ENCODE measurements at places on chromosomes 1 and 21.

GRCh38 chr1:207815913-207816291 is 64.0 kb downstream of the CD46 start:
- DNase-seq = no peak

DNA sequence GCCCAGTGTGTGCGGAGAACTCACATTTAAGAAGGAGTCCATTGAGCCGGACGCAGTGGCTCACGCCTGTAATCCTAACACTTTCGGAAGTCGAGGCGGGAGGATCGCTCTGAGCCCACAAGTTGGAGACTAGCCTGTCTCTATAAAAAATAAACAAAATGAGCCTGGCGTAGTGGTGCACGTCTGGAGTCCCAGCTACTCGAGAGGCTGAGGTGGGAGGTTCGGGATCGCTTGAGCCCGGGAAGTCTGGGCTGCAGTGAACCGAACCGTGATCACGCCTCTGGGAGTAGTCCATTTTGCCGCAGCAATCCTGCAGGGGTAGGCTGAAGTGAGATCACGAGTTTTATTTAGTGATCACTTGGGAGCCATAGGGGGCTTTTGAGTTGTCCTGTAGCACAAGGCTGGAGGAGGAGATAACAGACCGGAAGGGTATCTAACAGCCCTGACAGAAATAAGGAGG is 497 bp upstream of the FUCA1 start:
- DNase-seq = no peak

DNA sequence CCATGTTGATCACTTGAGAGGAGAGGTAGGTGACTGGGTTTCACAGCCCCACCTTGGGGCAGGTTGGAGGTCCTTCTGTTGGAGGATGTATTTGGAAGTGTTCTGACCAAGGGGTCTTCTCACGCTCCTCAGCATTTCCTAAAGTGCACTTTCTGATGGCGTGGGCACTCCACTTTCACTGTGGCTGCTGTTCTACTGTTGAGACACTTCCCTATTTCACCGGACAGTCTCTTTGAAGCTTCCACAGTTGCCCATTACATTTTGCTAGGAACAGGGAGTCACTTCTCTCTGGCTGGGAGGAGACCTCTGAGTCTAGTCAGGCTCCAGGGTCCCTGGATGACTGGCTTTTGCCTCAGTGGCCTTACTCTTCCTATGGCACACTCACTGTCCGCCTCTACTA is 180.0 kb upstream of the LMO4 start:
- no peak for DNase-seq

GRCh38 chr1:161242313-161242712 is 4.3 kb upstream of the NR1I3 start:
- no peak for DNase-seq

DNA sequence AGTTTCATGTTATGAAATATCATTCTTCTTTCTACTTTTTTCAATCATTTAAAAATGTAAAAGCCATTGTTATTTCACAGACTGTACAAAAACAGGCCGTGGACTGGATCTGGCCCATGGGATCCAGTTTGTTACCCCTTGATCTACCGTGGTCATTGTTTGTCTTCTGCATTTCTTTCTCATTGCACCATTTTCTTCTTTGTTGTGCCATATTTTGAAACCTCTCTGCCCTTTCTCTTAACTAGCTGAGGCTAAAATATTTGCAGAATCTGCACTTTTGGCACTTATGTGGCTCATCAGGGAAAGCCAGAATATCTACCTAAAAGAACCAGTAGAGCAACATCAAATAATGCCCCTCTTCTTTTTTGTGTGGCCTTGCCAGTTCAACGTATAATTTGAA is 50.5 kb downstream of the DNAJC6 start:
- DNase-seq = no peak

- no peak for DNase-seq
Measured at GRCh38 chr1:245528258-245528635, 373.5 kb downstream of the KIF26B start.

- peak; percentile 69 for DNase-seq
Measured at GRCh38 chr1:59705466-59706302, 109.1 kb upstream of the HOOK1 start.

DNA sequence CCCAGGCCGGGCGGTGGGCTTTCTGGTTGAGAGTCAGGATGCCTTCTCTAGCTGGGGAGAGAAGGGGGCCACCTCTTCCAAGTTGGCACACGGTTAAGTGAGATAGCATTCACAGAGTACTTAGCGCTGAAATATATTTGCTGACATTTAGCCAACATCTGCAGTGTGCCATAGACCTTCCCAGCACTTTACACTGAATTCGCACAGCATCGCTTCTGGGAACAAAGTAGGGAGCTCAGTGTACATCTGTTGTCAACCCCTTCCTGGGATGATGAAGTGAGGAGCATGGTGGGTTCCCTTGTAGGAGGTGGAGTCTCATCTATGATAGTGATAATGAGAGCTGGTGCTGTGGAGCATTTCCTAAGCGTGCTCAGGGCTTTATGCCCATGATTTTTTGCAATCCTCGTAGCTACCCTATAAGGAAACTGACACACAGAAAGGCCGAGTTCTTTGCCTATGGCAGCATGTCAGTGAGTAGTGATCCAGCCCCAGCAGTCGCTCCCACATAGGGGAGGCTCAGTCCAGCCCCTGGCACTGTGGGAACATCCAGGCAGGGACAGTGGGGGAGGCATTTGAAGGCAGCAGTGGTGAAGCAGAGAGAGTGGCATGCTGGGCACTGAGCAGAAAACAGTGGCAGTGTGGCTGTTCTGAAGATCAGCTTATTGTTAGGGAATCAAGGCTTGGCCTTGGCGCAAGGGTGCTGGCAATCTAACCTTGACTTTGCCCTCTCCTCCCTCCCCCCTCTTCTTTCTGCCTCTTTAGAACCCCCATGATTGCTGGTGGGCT is 176.2 kb downstream of the PGBD5 start:
- no peak for DNase-seq

- no peak for DNase-seq
Measured at GRCh38 chr1:82598337-82598736, 797.6 kb downstream of the ADGRL2 start.

- no peak for DNase-seq
Measured at GRCh38 chr1:109649491-109649914, 6.4 kb upstream of the GSTM4 start.

GRCh38 chr1:86875722-86876121 is 38.2 kb downstream of the SELENOF start:
- no peak for DNase-seq

DNA sequence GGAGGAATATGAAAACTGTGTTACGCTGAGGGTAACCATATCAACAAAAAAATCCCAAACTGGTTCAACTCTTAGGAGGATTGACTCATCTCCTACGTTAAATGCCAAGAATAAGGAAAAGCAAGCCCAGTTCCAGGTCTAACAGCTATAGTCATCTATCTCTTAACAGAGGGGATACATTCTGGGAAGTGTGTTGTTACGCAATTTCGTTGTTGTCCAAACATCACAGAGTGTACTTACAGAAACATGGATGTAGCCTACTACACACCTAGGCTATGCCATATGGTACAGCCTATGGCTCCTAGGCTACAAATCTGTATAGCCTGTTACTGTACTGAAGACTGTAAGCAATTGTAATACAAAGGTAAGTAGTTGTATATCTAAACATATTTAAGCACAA is 23.2 kb upstream of the LRRC52 start:
- DNase-seq = no peak

- no peak for DNase-seq
Measured at GRCh38 chr1:246020211-246020954, 486.7 kb downstream of the SMYD3 start.

DNA sequence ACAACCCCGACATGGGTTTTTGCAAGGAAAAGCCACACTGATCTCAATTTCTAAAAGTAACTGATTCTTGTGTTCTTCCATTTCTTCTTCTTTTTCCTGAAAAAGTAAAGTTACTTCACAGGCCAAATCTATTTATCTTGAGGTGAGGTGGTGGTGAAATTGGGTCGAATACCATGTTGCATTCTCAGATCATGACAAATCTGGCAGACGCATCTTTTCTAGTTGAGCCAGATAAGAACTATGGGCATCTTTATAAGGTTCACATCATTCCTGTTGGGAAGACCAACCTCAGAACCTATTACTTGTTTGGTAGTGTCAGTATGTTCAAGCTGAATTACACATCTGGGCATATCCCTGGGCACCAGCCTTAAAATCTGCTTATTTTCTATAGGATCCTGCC is 78.6 kb upstream of the USP25 start:
- no peak for DNase-seq

GRCh38 chr1:231964961-231965360 is 338.4 kb downstream of the DISC1 start:
- no peak for DNase-seq

DNA sequence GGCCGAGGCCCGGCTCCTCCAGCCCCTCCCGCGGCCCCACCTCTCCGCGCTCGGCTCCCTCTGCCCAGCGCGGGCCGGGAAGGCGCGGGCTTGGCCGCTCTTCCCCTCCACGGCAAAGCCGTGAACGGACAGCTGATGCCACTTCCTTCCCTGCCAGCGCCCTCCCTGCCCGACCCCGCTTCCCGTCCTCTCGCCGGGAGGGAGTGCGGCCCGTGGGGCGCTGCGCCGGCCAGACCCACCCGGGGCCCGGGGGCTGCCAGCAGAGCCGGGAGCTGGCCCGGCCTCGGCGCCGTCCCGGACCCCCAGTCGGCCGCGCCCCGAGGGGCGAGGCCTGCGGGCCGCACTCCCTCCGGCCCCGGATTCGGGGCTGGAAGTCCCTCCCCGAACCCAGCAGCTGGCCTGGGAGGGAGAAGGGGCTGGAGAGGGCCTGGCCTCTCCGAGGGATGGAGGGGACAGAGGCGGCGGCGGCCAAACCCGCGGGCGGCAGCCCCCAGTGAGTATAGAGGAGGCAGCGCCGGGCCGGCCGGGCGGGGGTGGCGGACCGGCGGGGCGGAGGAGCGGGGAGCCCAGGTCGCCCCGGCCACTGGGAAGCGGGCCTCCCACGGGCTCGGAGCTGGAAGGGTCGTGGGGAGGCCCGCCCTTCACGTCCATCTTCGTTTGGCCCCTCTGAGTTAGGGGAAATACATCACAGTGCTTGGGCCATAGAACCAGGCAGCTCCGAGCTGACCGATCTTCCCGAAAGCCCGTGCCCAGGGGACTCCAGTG is at the start of gene KIAA1614:
Gene KIAA1614 (plus strand): TSS at position 97 of the 765 bp plus-strand sequence. CDS start 347 bp downstream, at position 444.
- DNase-seq = no peak

GRCh38 chr1:28067523-28068090 is 20.8 kb downstream of the EYA3 start:
- no peak for DNase-seq

DNA sequence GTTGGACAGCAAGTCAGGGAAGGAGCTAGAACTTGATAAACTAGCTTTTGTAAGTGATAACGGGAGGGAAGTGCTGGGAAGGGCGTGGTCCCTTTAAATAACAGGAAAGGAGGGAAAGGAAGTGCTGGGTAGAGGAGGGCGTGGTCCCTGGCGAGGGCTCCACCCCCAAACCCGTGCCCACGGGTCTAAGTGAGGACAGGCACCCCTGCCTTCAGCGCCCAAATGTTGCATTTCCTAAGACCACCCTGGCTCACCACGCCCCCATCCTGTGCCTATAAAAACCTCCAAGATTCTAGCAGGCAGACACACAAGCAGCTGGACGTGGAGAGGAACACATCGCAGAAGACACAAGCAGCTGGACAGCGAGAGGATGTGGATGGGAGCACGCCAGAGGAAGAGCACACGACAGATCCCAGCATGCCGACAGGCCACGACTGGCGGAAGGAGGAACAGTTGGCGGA is 58.5 kb downstream of the PALMD start:
- DNase-seq = no peak

DNA sequence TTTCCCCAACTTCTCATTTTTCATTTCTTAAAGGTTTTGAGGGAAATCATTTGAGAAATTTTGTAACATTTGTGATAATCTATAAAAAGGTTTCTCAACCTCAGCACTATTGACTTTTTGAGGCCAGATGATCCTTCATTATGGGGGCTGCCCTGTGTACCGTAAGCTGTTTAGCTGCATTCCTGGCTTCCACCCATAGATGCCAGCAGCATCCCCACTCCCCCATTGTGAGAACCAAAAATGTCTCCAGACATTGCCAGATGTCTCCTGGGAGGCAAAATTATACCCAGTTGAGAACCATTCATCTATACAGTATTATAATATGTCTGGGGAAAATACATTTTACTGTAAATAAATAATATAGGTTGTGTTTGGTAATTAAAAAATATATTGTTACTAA is 146.0 kb downstream of the PBX1 start:
- no peak for DNase-seq

GRCh38 chr1:161836018-161836417 is 69.9 kb downstream of the ATF6 start:
- no peak for DNase-seq

- DNase-seq = no peak
Measured at GRCh38 chr21:46023555-46023954, 42.0 kb downstream of the COL6A1 start.

- no peak for DNase-seq
Measured at GRCh38 chr1:78178816-78179215, 133.1 kb downstream of the GIPC2 start.

DNA sequence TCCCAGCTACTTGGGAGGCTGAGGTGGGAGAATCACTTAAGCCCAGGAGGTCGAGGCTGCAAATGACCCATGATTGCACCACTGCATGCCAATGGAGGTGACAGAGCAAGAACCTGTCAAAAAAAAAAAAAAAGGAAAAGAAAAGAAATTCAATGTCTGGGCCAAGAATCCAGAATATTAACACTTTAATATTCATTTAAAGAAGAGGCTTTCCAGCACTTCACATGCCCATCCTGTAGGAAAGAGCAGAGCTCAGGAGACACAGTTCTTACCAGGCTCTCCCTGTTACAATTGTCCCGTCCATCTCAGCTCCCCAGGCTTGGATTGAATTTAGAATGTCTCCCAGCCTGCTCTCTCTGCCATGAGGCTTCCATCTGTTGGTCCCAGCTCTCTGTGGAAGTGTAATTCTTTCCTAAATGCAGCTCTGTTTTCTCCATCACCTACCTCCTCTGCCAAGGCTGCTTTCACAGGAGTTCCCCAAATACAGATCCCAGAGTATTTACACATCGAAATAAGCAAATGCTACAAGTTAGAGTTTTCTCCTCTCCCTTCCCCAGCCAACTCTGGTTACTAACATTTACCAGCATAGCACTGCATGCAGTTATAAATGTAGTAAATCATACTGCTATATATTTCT is 116.6 kb upstream of the CDC42BPA start:
- no peak for DNase-seq

GRCh38 chr1:28272215-28272852 is 13.0 kb downstream of the SESN2 start:
- DNase-seq = no peak

GRCh38 chr1:180027949-180028445 is 73.4 kb downstream of the CEP350 start:
- DNase-seq = no peak

DNA sequence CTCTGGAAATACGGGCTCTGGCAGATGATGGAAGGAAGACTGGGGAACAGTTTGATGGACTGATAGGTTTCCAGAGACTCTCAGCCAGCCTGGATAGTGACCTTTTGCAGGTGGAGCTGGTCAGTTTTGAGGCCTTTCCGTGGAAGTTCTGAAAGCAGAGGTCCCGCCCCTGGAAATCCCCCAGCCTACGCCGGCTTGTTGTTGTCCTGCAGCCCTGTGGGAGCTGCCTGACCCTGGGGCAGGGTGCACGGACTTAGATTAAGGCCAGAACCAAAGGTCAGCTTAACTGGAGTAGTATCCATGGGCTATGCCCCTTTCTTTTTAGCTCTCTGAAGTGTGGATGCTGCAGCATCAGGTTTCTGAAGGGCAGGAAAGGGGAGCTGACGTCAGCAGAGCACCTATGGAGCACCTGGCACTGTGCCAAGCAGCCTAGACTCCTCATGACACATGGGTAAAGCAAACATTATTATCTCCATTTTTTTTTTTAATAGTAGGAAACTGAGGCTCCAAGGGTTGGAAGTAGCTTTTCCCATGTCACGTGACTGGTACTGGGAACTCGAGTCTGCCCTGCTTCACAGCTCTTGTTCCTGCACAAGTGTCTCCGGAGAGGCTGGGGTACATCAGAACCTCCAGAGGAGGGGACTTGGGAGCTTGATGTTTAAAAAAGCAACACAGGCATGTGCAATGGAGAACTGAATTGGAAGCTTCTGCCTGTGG is 38.5 kb downstream of the IER5 start:
- no peak for DNase-seq
